ENCODE measurements at places on chromosomes 3 and 15.
A peak's percentile ranks its signal among the peaks of the same experiment; 100 is the strongest.

DNA sequence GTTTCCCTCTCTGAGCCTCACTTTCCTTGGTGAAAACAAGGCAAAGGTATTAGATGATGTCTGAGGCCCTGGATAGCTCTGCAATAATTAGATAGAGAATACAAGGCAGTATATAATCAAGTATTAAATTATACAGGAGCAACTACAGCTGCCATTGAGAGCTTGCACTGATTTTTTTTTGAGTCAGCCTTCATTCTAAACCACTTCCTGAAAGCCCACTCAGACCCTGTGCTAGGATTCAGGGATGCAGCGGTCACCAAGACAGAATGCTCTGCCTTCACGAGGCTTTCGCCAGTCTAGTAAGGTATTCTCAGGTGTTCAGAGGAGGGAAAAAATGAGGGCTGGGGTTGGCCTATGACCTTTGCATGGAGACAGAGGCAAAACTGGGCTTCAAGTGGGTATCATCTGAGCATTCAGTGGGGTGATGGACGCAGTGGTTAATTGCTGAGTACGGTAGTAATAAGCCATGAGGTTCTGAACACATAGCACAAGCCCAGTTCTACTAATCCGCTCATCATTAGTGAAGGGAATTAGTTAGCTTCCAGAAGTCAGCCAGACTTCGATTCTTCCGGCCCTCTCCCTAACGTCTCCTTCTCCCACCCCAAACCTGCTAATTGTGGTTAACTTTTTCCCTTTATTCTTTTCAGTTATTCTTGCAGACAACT lies 3.6 kb downstream of the VGLL4 start:
- DNase-seq = no peak

- no peak for DNase-seq
These were observed 2.0 kb downstream of the RASGRF1 start for GRCh38 chr15:79088426-79089205.

DNA sequence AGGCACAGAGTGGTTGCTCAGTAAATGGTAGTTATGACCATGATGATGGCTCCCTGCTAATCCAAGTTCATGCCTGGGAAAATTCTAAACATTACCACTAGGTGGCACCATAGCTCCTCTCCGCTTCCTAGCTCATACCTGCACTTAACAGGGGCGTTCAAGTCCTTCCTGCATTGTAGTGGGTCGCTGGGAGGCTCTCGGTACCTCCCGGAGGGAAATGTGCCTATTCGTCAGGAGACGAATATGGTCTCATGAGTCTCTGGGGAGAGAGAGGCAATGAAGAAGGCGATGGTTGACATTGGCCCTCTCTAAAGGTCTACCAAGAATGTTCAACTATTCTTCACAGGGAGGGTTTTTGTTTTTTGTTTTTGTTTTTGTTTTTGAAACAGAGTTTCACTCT lies 10.9 kb downstream of the MESP1 start:
- DNase-seq = peak; percentile 78

DNA sequence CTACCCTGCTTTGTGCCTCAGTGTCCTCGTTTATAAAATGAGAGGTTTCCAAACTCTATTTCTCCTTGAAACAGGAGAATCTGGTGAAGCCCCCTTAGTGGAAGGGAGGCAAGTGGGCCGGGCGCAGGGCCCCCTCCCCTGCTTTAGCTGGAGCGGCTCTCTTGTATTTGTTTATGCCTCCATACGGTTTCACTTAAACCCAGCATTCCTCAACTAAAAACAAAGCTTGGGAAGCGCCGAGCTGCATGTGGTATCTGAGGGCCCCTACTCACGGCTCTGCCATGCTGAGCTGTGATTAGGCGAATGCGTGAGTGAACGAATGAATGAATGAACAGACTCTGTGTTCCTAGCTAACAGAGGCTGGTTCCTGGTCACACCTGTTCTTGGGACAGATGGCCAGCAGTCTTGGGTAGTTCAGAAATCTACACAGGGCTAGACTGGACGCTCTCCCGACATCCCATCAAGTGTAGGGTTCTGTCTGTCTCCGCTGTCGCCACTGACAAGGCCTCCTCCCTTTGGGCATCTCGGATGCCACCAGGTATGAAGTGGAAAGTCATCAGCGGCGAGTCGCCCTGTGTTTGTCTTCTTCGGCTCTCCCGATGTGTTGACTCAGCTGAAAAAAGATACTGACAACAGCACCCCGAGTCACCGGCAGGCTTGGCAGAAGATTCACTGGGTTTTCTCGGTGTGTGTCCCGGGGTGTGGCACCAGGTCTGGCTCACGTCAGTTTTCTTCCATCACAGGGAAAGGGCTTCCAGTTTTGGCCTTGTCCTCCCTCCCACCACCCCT lies 42.4 kb upstream of the VPS8 start:
- no peak for DNase-seq

GRCh38 chr3:51283421-51283820 lies 101.7 kb upstream of the MANF start:
- DNase-seq = peak; percentile 6

DNA sequence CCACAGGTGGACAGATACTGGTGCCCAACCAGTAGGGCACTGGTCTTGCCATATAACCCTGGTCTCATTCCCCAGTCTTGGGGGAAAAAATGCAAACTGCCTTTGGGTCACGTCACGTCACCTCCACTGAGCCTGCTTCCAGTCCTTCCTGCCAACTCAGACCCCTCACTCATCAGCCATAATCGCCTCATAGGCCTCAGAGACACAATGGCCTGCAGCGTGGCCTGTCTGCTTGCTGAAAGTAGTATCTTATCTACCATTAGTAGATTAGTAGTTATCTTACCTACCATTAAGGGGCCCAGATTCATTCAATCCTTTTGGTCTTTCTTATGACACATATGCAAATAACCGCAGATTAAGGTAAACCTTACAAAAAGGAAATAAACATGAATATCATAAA lies 93.8 kb downstream of the FAM174B start:
- DNase-seq = no peak

GRCh38 chr3:72273615-72274014 lies 488.7 kb upstream of the PROK2 start:
- peak; percentile 49 for DNase-seq

DNA sequence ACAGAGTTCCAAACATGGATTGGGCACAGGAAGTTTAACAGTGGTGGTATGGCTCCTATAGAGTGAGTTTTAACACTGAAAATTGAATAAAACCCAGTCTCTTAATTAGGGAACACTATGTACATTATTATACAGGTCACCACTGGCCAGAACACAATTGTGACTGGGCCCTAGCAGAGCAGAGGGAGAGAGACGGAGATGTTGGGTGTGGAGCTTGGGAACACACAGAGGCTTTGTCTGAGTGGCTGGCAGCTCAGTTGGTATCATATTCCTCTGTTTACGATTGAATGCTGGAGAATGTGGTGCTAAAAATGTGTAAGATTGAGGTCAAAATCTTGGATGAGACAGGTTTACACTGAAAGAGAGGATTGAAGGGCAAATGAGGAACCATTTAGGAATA lies 6.8 kb upstream of the MOBP start:
- no peak for DNase-seq

- DNase-seq = peak; percentile 71
These were observed 39.2 kb upstream of the POLR2M start for GRCh38 chr15:57667171-57667849.

GRCh38 chr15:65363306-65363705 lies 14.5 kb downstream of the IGDCC3 start:
- DNase-seq = no peak

DNA sequence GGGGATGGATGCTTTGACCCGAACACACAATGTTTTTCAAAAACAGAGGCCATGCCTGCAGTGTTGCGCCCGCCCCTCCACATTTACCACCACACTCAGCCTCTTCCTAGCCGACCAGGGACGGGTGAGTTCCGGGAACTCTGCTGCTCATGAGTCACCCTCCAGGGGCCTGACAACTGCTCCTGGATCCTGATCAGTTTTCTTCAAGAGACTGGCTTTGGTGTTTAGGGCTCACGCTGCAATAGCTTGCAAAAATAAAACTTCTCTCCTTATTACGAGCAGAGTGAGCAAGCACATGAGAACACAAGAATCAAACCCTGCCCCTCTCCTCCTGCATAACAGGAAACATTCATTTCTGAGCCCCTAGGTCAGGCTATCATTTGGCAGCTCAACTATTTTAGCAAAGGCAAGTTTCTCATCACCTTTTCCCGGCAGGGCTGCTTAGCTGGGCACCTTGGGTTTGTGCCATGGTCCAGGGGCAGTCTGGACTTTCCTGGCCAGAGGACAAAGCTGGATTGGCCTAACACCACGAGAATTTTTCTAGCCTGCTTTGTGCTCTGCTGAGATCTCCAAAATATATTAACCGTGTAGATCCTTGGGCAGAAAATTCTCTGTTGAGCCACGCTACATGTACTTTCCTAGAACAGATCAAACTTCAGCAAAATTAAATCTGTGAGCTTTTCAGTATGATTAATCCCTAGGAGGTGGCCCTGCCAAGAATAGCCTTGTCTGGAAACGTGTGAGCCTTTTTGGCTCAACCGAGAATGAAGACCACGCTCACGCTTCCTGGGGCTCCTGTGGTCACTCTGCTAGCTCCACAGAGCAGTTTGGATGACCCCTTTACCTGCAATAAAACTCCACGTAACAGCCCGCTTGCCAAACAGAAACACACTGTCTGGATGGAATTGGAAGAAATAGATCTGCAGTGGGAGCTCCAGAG lies 52.7 kb upstream of the SPATA12 start:
- DNase-seq = peak; percentile 47

GRCh38 chr3:173395412-173396181 lies 1.9 kb upstream of the NLGN1 start:
- peak; percentile 71 for DNase-seq

- no peak for DNase-seq
These were observed 22.7 kb downstream of the ZIC4 start for GRCh38 chr3:147383617-147384016.

DNA sequence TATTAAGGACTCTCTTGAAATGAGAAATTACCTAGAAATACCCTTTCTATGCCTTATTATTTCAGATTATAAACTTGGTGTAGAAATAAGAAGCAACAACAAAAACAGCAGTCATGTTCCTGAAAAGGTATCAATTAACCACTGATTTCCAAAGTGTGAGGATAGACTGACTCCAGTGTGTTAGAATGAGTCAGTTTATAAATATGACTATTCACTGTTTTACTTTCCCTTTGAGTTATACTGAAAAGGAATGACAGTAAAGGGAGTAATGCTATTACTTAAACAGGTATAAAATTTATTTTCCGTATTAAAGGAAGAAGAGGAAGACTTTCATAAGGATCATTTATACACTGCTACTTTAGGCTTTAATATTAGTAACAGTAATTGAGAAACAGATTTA lies 12.9 kb downstream of the GMNC start:
- no peak for DNase-seq

DNA sequence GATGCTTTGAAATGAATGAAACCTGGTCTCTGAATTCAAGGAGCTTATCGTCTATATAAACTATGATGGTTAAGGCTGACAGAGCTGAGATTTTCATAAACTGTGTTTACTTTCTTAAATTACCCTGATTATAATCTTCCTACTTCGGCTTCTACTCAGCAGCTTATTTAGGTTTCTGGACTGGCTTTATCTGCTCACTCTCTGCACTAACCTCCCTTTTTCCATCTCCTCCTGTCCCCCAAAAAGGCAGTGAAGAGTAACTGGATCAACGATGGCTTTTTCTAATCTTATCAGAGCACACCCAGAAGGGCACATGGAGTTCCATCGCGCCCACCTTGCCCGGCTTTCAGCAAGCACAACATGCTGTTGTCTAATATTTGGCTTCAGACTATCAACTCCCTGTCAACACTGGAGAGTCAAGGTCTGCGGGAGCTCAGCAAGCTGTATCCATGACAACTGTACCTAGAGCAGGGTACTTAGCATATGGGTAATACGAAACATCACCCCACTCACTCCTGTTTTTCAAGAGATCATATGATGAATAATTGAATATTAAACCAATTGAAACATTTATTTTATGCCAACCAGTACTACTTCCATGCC lies 417.3 kb downstream of the GABRB3 start:
- DNase-seq = no peak

DNA sequence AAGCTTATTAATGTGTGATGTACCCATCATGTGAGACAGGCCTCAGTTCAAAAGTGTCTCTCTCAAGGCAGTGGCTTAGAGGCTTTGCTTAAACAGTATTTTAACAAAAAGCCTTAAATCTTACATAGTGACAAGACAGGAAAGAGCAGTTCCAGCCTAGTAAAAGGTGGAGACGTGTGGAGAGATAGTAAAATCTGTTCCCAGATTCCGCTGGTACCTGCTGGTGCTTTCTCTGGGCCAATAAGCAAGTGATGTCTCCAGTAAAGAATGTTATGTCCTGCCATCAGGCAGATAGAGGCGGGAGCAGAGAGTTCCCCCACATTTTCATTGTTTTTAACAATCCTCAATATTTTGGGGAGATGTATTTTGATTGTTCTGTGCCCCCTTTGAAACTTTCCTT lies 135.0 kb downstream of the VPS8 start:
- DNase-seq = peak; percentile 22
